ENCODE measurements at places on chromosomes 5 and 9. TPM values are rescaled to one million over a fixed set of nuclear protein-coding genes. Genes with fewer than 3 reads are reported as not detected.

DNA sequence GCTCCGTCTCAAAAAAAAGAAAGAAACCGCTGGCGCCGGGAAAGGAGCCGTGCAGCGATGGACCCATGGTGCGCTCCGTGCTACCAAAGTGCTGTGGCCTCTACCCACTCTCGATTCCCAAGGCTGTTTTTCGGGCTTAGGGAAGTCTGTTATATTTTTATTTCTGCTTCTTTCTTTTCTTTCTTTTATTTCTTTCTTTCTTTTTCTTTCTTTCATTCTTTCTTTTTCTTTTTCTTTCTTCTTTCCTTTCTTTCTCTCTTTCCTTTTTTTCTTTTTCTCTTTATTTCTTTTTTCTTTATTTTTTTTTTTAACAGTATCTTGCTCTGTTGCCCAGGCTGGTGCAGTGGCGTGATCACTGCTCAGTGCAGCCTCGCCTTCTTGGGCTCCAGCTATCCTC is 87.5 kb downstream of the ANXA2R start:
- ATAC-seq, result no peak

DNA sequence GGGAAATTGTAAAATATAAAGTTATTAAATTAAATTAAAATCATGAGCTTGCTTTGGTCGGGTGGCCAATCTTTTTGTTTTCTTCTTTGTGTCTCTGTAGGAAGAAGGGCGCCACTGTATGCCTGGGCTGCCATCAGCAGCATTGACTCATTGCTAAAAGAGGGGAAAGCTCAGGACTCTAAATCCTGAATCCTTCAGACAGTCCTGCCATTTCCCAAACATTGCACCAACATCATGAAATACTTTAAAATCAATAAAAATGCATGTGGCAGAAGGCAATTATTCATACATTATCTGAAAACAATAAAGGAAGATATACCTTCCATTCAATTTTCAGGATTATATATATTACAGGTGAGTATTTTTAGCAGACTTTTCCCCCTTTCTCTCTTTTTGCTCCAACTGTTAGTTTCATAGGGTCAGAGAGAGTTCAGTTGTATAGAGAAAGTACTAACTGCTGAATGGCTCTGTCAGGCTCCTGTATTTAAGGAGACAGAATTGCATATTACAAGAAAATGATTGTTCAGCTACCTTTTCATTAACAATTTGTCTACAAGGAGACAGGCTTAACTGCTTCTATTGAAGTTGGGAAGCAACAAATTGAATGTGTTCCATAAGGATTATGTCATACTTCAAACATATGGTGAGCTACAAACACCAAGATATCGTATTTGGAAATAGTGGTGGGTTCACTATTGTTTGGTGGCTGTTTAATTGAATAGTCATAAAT is 95.7 kb downstream of the ATPSCKMT start:
- ATAC-seq, result no peak

GRCh38 chr9:94919376-94920098 is 193.0 kb downstream of the AOPEP start:
- peak; percentile 48 for ATAC-seq

DNA sequence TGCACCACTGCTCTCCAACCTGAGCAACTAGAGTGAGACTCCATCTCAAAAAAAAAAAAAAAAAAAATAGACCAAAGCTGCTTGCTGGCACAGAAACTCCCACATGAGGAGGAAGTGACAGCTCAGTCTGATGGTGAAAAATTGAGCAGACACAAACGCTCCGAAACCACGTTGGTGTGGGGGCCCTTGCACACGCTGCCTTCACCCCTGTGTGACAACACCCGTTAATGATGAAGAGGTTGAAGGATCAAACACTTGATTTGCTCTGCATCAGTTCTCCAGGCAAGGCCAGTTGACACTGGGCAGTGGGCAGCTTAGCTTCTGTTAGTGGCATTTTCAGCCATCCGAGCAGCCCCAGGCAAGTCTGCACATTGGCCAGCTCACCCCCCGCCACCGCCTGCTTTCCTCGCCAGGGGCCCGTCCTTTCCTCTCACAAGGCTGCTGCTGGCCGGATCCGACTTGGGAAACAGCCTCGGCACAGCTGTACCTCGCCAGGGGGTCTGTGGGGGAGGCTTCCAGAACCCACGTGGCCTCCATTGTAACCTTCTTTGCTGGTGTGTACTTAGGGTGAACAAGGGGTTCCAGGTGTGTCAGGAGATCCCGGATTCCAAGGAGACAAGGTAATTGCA is 79.8 kb downstream of the COL27A1 start:
- ATAC-seq, result no peak

- no peak for ATAC-seq
These were observed 73.4 kb upstream of the CDH6 start for GRCh38 chr5:31119938-31120641.

GRCh38 chr5:167207081-167207480 is 1084.4 kb upstream of the WWC1 start:
- ATAC-seq, result no peak

DNA sequence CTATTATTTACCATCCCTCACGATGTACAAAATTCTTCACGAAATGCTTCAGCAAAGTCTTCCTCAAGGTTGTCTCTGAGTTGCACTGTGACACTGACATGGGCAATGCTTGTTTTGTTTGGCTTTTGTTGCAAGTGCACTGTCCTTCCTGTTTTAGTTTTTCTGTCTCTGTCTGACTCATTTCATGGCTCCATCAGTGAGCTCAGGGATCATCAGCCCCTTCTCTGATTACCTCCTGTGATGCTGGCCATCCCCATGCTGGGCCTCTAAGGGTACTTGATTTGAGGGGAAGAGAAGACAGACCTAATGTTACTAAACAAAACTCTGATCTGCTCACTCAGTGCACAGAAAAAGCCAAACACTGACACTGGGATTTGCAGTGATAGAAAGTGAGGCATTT is 37.6 kb upstream of the STX17 start:
- no peak for ATAC-seq

GRCh38 chr9:133709691-133710571 is 28.2 kb downstream of the SARDH start:
- no peak for ATAC-seq

GRCh38 chr9:129278391-129279237 is 100.6 kb upstream of the IER5L start:
- peak; percentile 92 for ATAC-seq

DNA sequence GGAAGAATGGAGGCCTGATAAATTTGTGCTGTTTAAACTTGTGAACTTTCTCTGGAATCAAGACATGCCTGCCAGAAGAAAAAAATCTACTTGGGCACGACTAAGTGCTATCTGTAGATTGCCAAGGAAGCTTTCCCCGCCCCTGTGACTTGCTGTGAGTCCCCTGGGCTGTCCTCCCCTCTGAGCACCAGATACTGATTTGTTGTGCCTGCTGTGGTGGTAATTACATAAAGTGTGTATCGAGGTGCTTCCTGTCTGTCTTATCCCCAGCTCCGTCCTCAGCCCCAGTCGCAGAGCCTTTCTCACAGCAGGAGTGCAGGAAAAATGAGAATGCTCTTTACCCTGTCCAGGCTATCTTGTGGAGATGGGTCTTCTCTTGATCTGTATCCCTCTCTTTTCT is 53.9 kb downstream of the TRIO start:
- ATAC-seq, result no peak

DNA sequence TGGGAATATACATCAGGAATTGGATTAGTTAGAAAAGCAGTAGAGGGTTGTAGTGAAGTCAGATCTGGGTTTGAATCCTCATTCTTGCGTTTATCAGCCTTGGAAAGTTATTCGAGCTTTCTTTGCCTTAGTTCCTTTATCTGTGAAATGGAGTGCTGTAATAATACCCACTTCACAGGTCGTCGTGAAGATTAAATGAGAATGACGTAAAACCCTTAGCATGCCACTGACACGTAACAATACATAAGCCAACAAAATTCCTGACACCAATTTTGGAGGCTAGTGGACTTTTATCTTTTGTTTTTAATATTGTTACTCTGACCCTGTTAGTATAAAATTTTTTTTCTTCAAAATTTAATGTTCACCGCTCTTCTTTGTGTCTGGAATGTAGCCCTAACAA is 3.4 kb downstream of the SKP2 start:
- no peak for ATAC-seq

GRCh38 chr5:119943148-119943547 is 313.8 kb downstream of the FAM170A start:
- no peak for ATAC-seq

DNA sequence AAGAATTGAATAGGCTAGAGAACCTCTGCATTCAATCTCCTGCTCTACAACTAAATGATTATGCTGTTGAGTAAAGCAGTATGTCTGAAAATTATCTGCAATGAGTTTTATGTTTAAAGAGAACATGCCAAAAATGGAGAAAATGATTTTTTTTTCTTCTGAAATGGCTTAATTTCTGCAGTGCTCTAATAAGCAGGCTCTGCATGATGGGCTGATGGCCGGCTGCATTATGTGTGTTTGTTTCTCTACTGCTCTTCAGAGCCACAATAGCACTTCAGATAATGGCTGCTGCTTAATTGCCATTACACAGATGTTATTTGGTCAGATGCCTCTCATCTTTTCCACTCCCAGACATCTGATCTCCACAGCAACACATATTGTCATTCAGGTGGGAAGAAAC is 286.4 kb upstream of the DMAC1 start:
- ATAC-seq, result no peak

- ATAC-seq, result no peak
These were observed 139.6 kb upstream of the RANBP3L start for GRCh38 chr5:36441280-36441679.

GRCh38 chr9:111622626-111623025 is 8.5 kb upstream of the DNAJC25 start:
- ATAC-seq, result peak; percentile 79

DNA sequence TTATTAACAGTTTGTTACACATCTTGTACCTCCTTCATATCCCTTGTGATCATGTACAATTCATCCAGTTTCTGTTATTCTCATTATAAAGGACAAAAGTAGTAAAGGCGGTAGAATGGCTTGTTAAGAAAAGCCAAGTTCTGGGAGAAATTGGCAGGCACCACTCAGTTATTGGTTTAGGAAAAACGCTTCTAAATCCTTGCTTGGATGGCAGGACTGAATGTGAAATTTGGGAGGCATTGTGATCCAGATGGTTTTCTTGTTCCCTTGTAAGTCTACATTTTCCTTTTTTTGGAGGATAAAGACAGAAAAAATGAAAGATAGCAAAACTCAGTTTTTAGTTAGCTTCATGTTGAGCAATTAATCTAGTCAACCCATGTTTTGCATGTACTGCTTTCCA is 130.2 kb downstream of the MAT2B start:
- no peak for ATAC-seq

DNA sequence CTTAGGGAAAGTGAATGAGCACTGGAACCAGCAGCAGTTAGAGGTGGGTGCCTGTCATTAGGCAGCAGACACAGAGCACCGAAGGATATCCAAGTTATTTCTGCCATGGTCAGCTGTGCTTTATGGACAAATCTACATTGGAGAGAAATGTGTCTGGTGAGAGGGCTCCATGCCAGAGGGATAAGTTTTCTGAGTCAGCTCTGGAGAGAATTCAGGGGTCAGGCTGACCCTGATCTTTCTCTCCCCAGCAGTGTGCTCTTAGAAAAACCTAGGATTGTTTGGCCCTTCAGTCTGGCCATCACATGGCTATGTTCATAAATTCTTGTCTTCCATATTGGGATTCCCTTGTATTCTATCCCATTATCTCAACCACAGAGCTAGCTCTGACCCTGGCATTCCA is 8.9 kb upstream of the IL17B start:
- no peak for ATAC-seq

GRCh38 chr9:115941561-115942315 is 211.9 kb upstream of the PAPPA start:
- ATAC-seq, result no peak

- ATAC-seq, result peak; percentile 9
These were observed 2.7 kb upstream of the NSMF start for GRCh38 chr9:137461663-137462395.

The EMB gene
- 5.7 TPM for total RNA-seq

The ENHO gene
- total RNA-seq, result 0.24 TPM

The SGCD gene
- total RNA-seq, result 0.52 TPM

The PANK3 gene
- total RNA-seq, result 57.7 TPM

The S1PR3 gene
- 2.2 TPM for total RNA-seq

The CDKN2B-AS1 gene
- total RNA-seq, result 1.0 TPM

The GABRA6 gene
- not detected for total RNA-seq

The SH2D3C gene
- 1.9 TPM for total RNA-seq

The MATR3 gene
- 60.5 TPM for total RNA-seq

The PKD2L2 gene
- not detected for total RNA-seq

The IFNK gene
- not detected for total RNA-seq

The STPG3 gene
- not detected for total RNA-seq

The PPP3R2 gene
- not detected for total RNA-seq

Measured in esophagus mucosa (tissue), 1 donor.